ENCODE measurements at places on chromosomes 6 and 20.
A peak's percentile ranks its signal among the peaks of the same experiment; 100 is the strongest.

GRCh38 chr6:167757249-167757648, 69.5 kb upstream of the AFDN start:
- H3K36me3 ChIP-seq: no peaks in the 10 kb centered on the region
- H3K4me3 ChIP-seq: no peak overlapping the region
- no peaks in the 10 kb centered on the region for H3K27me3 ChIP-seq

DNA sequence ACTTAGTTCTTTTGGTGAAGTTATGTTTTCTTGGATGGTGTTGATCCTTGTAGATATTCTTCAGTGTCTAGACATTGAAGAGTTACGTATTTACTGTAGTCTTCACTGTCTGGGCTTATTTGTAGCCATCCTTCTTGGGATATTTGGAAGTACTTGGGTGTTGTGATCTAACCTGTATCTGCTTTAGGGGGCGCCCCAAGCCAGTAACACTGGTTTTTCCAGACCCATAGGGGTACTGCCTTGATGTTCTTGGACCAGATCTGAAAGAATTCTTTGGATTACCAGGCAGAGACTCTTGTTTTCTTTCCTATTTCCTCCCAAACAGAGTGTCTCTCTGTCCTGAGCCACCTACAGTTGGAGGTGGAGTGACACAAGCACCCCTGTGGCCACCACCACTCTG, 309.1 kb upstream of the IMPG1 start:
- DNase-seq: no peak
- no peak overlapping the region for H3K4me3 ChIP-seq
- H3K4me1 ChIP-seq: no peaks in the 10 kb centered on the region

GRCh38 chr20:61601853-61602252, 349.8 kb downstream of the CDH4 start:
- H3K36me3 ChIP-seq: no peaks in the 10 kb centered on the region
- H3K4me3 ChIP-seq: no peak overlapping the region
- no peaks in the 10 kb centered on the region for H3K4me1 ChIP-seq

DNA sequence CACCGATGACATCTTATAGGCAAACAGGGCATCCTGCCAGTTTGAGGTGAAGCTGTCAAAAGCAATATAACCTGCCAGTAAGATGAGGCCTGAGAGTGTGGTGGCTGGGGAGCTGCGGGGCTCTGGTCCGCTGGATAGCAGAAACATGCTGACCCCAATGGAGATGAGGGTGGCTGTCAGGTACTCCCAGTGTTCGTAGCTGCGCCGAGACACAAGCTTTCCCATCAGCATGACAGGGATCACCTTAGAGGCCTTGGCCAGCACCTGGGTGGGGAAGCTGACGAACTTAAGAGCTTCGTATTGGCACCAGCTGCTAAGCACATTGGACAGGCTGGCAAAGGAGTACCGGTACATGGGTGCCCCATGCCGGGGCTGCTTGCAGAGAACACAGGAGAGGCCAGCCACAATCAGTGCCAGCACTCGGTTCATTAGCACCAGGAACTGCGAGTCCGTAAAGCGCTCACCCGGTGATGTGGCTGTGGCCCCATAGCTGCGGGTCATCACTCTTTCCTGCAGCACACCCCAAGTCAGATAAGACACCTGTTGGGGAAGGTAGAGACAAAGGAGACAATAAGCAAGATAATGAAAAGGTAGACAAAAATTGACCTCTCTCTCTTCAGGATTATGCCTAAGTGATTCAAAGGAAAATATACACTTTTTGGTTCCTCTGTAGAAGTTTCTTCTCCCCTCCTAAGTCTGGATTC, 2.1 kb downstream of the SLC35B2 start:
- H3K4me3 ChIP-seq: no peak overlapping the region
- peaks cover 51% of the 10 kb centered on the region for H3K4me1 ChIP-seq
- H3K27ac ChIP-seq: peak overlapping the region; percentile 97
- no peak for DNase-seq

GRCh38 chr20:48568520-48568919, 259.3 kb downstream of the PREX1 start:
- no peaks in the 10 kb centered on the region for H3K36me3 ChIP-seq
- H3K27me3 ChIP-seq: peaks cover 12% of the 10 kb centered on the region
- no peak overlapping the region for H3K27ac ChIP-seq
- H3K4me3 ChIP-seq: no peak overlapping the region

GRCh38 chr6:30707281-30707850, 9.7 kb downstream of the MDC1 start:
- DNase-seq: no peak
- H3K36me3 ChIP-seq: peaks cover 33% of the 10 kb centered on the region
- H3K4me1 ChIP-seq: no peaks in the 10 kb centered on the region

- H3K27ac ChIP-seq: no peak overlapping the region
- no peaks in the 10 kb centered on the region for H3K36me3 ChIP-seq
- H3K27me3 ChIP-seq: no peaks in the 10 kb centered on the region
These were observed 142.8 kb downstream of the GJA1 start for GRCh38 chr6:121578216-121578615.

- H3K4me1 ChIP-seq: peaks cover 27% of the 10 kb centered on the region
- no peaks in the 10 kb centered on the region for H3K27me3 ChIP-seq
- no peaks in the 10 kb centered on the region for H3K36me3 ChIP-seq
- H3K27ac ChIP-seq: peak overlapping the region; percentile 91
- peak overlapping the region; percentile 44 for H3K4me3 ChIP-seq
These were observed 3.7 kb downstream of the JPH2 start for GRCh38 chr20:44183282-44183681.

Data from stomach (tissue), 19 donors.